GM04503 (cell line): ENCODE measurements at places on chromosomes 3 and 15.

- no peak for DNase-seq
Observed at GRCh38 chr15:45586125-45586524, 1.1 kb upstream of the BLOC1S6 start.

GRCh38 chr3:58009026-58009748, 965 bp downstream of the FLNB start:
- DNase-seq: no peak

GRCh38 chr3:155131104-155131503, 51.0 kb downstream of the MME start:
- no peak for DNase-seq

- DNase-seq: no peak
Observed at GRCh38 chr3:168090306-168091085, 5.2 kb downstream of the GOLIM4 start.

GRCh38 chr15:89387140-89387903, 52.7 kb upstream of the POLG start:
- no peak for DNase-seq

GRCh38 chr3:107208796-107209195, 168.4 kb upstream of the CCDC54 start:
- no peak for DNase-seq

- no peak for DNase-seq
Observed at GRCh38 chr3:28835249-28835648, 445.6 kb upstream of the RBMS3 start.
